Astrocyte of the spinal cord (primary cell): ENCODE measurements at places on chromosomes 13 and 19.
A peak's percentile ranks its signal among the peaks of the same experiment; 100 is the strongest.

- no peak for DNase-seq
Observed at GRCh38 chr19:41915021-41915775, 13.1 kb downstream of the ERFL start.

- DNase-seq: no peak
Observed at GRCh38 chr13:113169277-113170272, 11.1 kb downstream of the PROZ start.

- no peak for DNase-seq
Observed at GRCh38 chr19:12117201-12117970, 22.8 kb downstream of the ZNF20 start.

DNA sequence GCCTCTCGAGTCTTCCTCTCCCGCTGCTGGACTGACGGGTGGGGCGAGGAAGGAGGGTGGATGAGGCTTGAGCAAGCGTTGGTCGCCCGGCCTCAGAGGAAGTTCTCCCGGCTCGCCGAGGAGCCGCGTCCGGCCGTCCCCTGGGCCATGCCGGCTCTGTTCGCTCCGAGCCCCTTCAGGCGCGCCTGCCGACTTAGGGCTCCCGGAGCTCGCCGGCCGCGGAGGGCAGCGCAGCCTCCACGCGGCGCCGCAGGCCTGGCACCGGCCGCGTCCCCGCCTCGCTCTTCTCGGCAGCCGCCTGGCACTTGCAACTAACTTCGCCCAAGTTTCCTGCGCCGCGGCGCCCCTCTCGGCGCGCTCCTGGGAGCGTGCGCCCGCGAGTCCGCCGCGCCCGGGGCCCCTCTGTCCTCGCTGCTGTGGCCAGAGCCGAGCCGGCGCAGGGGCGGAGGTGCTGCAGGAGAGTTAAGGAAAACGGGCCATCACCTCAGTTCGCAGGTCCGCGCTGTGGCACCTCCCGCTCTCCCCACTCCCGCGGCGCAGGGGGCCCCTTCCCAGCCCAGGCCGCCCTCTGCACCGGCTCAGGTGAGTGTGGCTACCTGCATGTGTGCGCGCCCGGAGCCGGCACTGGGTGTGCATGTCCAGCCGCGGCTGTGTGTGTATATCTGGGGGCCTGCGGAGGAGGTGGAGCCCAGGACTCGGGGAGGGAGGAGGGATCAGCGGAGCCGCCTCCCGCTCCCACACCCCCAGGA, 641 bp upstream of the SOX21 start:
- peak; percentile 77 for DNase-seq

DNA sequence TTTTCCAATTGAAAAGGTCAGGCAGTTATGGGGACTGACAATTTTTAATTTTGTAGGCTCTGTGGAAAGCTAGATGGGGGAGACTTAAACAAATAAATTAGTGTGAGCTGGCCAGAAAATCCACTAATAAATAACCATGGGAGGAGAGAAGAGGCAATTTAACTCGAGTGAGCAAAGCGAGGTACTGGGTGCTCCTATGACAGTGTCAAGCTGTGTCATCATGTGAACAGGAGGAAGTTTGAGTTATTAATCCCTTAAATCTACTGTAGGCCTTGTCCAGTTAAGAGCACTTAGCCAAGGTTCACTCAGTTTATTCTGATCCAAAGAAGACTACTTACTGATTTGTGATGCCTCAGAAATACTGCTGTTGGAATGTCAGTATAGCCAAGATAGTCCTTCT, 122.8 kb downstream of the OXGR1 start:
- DNase-seq: no peak

- DNase-seq: no peak
Observed at GRCh38 chr19:31276831-31277230, 72.4 kb downstream of the TSHZ3 start.

- DNase-seq: no peak
Observed at GRCh38 chr19:14300303-14300702, 80.9 kb upstream of the ADGRE5 start.

DNA sequence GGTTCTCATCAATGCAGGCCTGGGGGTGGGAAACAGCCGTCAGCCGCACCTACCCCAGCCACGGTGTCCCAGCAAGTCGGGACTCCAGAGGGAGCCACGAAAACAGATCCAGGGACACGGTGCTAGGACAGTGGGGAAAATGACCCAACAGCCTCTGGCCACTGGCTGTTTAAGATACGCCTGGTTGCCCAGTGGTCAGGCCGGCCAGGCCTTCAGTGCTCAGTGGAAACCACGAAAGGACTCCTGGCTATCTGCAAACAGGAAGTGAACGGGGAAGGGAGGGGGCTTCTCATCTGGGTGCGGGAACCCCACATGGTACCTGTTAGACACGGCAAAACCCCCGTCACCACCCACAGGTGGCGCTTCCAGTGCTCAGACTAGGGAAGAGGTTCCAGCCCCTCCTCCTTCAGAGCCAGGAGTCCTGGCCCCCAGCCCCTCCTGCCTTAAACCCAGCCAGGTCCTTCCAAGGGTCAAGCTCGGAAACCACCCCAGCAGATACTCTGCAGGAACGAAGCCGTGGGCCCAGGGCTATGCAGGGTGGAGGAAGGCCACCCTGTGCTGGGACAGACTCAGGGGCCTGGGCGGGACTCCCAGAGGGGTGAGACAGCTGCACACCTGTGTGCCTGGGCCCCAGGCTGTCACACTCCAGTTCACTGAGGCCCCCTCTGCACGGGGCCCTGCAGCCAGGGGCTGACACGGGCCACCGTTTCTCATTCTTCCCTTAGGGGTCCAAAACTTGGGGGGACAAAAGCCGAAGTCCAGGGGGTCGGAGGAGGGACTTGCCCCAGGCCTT, 4.5 kb downstream of the PPP1R12C start:
- DNase-seq: no peak

DNA sequence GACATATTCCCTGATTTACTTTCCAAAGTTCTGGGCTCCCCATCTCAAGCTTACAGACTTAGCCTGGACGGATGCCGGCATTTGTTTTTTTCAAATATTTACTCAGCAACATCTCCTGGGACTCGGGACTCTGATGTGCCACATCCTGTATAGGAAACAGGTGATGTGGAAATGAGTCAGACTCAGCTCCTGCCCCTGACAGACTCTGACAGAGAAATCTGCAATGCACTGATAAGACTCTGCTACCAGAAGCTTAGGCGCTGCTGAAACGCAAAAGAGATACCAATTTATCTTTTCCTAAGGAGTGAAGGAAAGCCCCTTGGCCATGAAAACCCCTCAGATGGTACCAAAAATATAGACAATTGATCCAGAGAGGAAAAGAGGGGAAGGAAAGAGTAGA, 16.2 kb downstream of the LAIR2 start:
- DNase-seq: no peak

DNA sequence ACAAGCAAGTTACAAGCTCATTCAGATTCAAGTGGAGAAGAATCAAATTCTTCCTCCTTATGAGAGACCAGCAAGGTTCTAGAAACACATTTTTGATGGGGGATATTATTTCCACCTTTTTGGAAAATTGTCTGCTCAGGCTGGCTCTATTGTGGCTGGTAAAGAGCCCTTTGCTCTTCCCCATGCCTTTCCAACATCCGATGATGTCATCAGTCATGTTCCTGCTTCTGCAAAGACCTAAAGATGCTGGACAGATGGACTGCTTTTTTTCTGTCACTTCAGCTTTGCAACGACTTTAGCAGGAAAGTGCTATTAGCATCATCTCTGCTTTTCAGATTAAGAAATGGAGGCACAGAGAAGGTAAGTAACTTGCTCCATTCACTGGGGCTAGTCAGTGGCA, 4.2 kb downstream of the ADGRE3 start:
- no peak for DNase-seq

- peak; percentile 91 for DNase-seq
Observed at GRCh38 chr19:46661735-46662592, 982 bp upstream of the DACT3 start.

GRCh38 chr13:95643936-95644598, 439 bp downstream of the DZIP1 start:
- peak; percentile 60 for DNase-seq

GRCh38 chr13:91902291-91902690, 503.9 kb downstream of the GPC5 start:
- DNase-seq: no peak

DNA sequence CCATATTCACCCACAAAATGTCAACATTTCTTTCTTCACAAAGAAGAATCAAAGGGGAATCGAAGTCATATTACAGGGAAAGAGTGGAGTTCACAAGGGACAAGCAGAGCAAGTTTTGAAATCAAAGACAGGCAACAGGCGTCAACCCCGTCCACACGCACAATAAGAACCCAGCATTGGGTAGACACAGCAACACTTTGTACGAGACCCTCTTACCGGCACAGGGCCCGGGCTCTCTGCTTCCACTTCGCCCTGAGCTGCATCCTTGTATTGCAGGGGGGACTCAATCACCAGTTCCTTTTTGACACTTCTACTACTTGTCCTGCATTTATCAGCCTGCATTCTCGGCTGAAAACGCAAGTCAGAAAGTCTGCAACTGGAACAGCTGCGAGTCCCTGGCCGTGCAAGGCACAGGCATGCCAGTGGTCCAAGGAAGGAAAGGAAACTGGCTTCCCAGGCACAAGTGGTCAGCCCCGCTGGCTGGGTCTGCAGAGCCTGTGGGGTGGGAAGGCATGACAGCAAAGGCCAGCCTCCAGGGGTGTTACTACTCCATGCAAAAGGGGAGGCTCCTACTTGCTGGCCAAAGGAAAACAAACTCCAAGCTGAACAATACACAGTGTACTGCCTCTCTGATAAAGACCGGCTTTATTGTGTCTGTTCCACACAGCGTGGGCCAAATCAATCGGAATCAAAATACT, at the start of gene DOCK9:
Gene DOCK9 (minus strand): TSS at position 497 of the 698 bp plus-strand sequence. CDS start 155 bp downstream, at position 342.
- peak; percentile 89 for DNase-seq

DNA sequence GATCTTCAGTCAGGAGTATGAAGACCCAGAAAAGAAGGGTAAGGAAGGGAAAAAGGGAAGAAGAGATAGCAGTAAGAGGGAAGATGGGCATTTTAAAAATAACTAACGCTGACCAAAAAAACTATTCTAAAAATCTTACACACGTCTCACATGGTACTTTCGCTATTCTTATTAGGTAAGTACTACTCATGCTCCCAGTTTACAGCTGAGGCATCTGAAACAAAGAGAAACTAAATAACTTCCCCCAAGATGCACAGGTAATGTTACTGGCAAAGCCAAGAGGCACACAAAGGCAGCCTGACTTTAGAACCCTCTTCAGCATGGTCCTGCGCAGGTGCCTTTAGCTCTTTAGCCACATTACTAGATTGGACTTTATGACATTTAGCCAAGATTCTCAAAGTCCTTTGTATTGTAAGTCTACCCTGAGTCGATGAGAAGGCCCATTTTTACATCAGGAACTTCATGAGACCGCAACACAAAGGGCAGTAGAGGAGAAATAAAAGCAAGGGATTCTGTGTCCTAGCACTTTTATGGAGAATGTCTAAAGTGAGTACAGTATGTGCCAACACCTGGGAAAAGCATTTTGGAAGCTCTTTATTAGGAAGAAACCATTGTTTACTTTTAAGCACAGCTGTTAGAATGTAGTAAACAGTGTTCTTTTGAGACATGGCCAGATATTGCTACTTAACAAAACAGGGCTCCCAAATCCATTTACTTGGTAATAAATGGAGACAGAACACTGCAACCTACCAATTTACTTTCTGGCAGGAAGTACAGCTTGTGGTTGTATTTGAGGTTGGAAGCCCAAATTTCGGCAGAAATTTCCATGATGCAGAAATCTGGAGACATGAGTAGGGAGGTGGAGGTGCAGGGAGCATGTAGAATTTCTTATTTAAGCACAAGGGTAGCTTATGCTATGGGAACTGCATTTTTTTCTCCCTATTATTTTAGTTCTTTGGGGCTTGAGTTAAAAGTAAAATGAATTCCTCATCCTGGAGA, 250.7 kb downstream of the KCTD12 start:
- no peak for DNase-seq

DNA sequence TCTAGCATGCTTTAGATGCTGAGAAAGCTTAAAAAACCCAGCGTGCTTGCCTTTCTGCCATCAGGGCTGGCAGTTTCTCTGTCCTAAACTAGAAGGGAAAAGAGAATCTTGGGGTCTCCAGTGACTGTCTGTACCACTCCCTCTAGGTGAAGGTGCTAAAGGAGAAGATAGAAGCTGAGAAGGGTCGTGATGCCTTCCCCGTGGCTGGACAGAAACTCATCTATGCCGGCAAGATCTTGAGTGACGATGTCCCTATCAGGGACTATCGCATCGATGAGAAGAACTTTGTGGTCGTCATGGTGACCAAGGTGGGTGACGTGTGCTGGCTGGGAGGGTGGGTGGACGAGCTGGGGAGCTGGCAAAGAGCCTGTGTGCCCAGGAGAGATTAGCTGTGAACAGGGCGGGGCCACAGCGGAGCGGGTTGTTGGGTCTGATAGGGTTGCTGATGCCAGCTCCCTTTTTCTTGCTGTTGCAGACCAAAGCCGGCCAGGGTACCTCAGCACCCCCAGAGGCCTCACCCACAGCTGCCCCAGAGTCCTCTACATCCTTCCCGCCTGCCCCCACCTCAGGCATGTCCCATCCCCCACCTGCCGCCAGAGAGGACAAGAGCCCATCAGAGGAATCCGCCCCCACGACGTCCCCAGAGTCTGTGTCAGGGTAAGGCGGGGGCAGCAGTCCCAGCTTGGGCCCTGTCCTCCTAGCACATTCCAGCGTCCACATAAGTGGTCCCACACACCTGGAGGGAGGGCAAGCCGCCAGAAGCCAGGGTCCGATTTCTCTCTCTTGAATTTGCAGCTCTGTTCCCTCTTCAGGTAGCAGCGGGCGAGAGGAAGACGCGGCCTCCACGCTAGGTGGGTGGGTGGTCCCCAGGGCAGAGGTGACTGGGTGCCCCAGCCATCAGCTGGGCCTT, 2.3 kb downstream of the RAD23A start:
- DNase-seq: no peak

- no peak for DNase-seq
Observed at GRCh38 chr19:5691822-5692722, 2.0 kb downstream of the RPL36 start.

GRCh38 chr19:54203151-54203611, 2.5 kb downstream of the RPS9 start:
- no peak for DNase-seq

DNA sequence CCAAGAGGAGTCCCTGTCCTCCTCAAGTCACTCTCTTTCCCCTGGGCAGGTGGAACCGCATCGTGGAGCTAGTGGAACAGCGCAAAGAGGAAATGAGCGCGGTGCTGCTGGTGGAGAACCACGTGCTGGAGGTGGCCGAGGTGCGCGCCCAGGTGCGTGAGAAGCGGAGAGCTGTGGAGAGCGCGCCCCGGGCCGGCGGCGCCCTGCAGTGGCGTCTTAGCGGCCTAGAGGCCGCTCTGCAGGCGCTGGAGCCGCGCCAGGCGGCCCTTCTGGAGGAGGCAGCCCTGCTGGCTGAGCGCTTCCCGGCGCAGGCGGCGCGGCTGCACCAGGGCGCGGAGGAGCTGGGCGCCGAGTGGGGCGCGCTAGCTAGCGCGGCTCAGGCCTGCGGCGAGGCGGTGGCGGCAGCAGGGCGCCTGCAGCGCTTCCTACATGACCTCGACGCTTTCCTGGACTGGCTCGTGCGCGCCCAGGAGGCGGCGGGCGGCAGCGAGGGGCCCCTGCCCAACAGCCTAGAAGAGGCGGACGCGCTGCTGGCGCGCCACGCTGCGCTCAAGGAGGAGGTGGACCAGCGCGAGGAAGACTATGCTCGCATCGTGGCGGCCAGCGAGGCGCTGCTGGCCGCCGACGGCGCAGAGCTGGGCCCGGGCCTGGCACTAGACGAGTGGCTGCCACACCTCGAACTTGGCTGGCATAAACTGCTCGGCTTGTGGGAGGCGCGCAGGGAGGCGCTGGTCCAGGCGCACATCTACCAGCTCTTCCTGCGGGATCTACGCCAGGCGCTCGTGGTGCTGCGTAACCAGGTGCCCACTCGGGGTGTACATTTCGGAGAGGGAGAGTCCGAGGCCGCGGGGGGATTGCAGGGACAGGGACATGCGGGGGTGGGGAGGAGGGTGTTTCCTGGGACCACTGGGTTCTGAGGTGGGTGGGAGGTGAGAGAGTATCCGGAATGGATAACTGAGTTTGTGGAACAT, 52.8 kb downstream of the SPTBN4 start:
- DNase-seq: no peak
